Amygdala (tissue), 56 donors: ENCODE measurements at places on chromosomes 2 and 18.
A peak's percentile ranks its signal among the peaks of the same experiment; 100 is the strongest.

DNA sequence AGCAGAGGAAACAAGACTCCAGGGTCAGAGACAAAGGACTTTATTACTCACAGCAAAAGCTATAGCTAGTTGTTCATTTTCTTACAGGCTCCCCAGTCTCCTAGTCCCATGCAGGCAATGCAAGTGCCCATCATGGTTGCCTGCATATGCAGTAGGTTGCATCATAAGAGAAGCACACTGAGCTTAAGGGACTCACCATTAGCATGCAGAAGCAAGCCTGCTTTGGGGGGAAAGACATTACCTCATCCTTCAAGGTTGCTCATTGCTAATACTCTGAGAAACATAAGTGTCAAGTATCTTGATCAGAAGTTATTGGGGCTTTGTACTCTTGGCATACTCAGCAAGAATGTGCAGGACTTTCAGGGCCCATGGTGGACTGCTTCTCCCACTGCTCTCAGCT lies 114.6 kb upstream of the CCDC68 start:
- no peak for DNase-seq

DNA sequence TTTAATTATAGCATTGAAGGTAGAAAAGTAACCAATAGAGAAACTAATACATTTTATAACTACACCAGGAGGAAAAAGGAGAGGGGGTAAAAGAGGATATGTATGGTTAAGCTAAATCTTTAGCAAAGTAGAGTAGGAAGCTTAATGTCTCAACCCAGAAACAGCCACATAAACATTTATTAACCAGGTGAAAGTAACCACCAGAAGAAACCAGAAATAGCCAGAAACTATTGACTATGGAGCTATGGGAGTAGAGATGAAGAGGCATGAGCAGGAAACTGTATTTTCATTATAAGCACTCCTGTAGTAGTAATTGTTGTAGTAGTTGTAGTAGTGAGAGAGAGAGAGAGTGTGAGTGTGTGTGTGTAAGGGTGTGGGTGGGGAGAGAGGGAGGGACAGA lies 617.5 kb upstream of the CHAC2 start:
- DNase-seq, result no peak

DNA sequence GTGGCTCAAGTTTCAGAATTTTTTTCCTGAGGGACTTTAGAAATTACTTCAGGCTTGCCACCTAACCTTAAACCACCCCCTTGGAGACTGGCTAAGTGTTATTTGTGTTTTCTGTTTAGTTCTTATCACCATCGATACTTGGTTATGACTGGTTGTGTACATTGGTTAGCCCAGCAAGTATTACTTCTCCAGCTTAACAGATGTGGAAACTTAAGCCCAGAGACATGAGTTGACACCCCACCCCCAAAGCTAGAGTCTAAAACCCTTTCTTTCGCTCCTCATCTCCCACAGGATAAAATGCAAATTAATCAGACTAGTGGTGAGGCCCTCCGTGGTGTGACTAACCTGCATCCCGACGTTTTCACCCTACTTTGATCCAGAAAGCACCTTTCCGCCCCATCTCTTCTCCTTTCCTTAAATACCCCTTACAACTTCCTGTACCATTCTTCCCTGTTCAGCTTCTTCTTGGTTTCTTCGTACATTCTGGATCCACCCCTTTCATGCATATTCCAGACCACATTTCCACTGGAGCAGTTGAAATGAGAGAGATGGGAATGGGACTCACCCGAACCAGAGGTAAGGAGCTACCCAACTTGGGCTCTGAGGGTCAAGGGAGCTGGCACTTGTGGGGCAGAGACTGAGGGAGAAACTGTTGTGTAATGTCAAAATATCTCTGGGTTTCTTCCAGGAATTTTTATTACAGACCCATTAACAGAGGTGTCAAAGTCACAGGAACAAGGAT lies 819 bp upstream of the MAP3K2 start:
- no peak for DNase-seq

GRCh38 chr2:23695890-23696751 lies 230.8 kb downstream of the ATAD2B start:
- no peak for DNase-seq

GRCh38 chr18:58871514-58872420 lies 7.1 kb downstream of the ZNF532 start:
- DNase-seq, result no peak

GRCh38 chr2:8488001-8488738 lies 193.7 kb upstream of the ID2 start:
- DNase-seq, result peak; percentile 39

DNA sequence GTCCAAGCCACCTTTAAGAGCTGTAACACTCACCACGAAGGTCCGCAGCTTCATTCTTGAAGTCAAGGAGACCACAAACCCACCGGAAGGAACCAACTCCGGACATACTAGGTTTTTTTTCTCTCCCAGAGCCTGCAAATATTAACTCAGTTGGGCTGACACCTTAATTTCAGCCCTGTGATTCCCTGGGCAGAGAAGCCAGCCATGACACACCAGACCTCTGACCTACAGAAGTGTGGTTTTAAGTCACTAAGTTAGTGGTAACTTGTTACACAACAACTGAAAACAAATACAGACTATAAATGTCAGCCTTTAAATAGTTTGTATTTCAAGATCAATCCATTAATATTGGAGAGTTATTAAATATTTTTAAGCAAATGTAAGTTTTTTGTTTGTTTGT lies 855.1 kb downstream of the TMEM182 start:
- no peak for DNase-seq

- DNase-seq, result no peak
Observed at GRCh38 chr2:182817558-182817957, 48.9 kb downstream of the FRZB start.

GRCh38 chr18:22171258-22172119 lies 2.1 kb downstream of the GATA6 start:
- DNase-seq, result no peak

- DNase-seq, result no peak
Observed at GRCh38 chr2:158783923-158784322, 11.2 kb upstream of the DAPL1 start.

DNA sequence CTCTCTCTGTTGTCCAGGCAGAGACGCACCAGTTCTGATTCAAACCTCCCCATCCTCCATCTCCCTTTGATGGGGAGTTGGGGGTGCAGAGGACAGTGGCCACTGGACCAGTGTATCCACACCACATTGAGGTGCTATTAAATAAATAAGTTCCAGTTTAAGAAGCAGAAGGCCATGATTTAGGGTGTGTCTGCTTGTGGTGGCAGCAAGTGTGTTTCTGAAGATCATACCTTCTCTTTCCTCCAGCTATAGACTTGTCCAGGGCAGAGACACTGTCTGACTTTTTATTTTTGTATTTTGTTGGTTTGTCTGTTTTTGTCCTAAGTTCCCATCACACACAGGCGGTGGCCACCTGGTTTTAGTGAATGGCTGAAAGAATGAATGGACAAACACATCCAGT lies 16.5 kb upstream of the INO80C start:
- no peak for DNase-seq

GRCh38 chr2:239626961-239627592 lies 226.3 kb upstream of the HDAC4 start:
- DNase-seq, result no peak

GRCh38 chr2:35184471-35184870 lies 1171.1 kb upstream of the CRIM1 start:
- no peak for DNase-seq

DNA sequence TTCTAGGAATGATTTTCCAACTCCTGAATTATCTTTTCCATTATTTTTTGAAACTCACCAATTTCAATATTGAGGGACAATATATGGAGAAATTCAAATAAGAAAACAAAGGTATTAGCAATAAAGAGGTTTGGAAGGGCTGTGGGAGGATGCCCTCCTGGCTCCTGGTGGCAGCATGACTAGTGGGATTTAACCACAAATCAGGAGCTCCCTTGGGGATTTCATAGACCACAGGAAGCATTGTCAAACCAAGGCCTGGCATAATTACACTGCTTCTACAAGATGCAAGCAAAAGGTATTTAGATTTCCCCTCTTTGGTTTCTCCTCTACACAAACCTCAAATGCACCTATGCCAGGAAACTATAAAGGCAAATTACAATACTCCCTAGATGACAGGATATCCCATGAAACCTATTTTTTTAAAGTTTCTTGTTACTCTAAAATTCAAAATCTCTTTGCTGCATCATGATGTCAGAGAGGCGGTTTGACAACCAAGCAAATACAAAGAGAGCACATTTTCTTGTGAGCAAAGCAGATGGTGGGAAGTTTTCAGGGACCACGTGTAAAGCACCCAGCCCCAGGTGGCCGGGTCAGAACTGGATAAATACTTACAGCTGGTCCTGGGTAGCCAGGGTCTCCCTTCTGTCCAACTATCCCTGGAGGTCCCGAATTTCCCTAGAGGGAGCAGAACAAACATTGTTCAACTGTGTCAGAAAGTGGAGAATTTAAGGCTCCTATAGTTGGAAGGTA lies 67.9 kb downstream of the COL6A3 start:
- DNase-seq, result no peak

DNA sequence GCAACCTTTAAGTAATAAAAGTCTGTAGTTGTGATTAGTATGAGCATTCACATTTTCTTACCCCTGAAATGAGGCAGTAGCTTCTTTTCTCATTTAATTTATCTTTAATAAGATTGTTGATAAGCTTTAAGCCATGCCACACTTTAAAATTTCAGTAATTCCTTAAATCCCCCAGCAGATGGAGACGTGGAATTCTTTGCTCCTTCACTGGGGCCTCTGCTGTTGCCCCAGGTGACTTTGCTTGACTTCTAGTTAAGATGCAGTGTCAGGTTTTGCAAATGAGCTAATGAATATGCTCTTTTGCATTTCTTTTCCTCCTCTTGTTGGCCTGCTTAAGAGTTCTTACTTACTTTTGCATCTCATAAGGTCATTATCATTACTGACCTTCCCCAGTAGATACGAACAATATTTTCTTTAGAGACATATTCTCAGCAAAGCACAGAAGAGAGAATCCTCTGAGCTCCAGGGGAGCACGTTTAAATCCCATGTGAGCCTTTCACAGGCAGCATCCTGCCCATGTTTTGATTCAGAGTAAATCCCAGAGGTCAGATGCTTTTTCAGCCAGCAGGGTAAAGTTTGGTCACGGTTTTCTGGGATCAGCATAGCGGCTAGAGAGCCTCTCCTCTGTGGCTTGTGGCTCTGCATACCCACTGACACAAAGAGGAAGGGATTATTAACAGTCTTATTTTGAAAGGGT lies 222.9 kb downstream of the PTPRM start:
- no peak for DNase-seq

GRCh38 chr2:20617892-20618467 lies 32.9 kb downstream of the HS1BP3 start:
- DNase-seq, result peak; percentile 95

DNA sequence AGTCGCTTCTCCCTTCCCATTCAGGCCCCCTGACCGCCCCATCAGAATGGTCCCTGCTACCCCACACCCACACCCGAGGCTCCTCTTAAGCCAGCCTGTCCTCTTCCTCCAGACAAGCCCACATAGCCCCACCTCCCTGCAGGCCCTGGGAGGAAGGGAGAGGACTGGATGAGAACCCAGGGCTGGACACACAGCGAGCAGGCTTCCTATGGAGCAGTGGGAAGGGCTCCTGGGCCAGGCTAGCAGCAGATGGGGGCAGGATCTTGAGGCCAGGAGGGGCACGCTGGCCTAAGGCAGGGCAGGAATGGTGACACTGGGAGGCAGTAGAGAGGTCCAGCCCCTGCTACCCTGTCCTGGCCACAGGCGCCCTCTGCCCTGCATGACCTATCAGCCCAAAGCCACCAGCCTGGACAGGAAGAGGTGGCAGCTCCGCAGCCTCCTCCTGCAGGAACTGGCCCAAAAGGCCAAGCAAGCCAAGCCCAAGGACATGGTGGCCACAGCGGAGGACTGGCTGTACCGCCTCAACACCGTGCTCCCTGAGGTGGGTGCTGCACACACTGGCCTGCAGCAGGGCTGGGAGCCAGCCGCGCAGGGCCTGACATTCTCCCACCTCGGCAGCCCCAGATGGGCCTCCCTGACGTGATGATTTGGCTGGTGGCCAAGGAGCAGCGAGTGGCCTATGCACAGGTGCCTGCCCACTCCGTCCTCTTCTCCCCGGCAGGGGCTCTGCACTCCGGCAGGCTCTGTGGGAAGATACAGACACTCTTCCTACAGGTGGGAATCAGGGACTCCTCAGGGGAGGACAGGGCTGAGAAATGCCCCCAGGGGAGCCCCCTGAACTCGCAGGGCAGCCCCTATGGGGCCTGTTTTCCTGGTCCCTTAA lies 43.3 kb downstream of the FER1L5 start:
- DNase-seq, result no peak

- no peak for DNase-seq
Observed at GRCh38 chr2:176175709-176176607, 12.5 kb upstream of the HOXD1 start.

DNA sequence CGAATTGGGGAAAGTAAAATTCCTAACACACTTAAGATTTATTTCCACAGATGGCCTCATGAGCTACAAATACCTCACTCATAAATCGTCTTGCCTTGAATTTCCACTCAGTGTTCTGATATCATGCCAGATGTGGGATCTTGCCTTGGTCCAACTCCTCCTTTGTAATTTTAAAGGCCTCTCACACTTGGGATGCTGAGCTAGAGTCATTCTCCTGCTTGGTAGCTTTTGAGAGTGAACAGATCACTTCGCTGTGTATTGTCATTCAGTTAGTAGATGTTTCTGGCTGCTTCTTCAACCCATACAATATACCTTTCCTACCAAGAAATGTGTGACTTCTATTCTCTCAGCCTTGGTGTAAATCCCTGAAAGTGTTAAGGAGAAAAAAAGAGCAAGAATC lies 309.2 kb downstream of the NRXN1 start:
- no peak for DNase-seq

DNA sequence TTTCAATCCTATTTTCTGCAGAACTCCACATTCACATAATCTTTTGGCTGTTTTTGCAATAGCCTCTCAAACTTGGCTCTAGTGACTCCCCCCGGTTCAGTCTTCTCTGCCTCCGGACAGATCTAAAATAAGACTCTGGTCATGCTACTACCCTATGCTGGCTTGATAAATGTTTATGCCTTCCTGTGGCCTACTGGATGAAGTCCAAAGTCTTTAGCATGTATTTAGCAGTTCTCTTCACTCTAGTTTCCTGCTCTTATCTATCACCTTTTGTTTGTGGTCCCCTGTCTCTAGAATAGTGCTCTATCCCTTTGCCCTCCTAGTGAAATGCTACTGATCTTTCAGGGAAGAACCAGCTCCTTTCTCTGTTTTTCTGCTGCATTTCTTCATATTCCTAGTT lies 14.4 kb downstream of the ADCYAP1 start:
- no peak for DNase-seq

GRCh38 chr2:105510761-105511528 lies 112.1 kb upstream of the FHL2 start:
- DNase-seq, result no peak

GRCh38 chr2:105324101-105324500 lies 5.4 kb downstream of the TGFBRAP1 start:
- DNase-seq, result no peak
